ENCODE measurements at places on chromosomes 16 and 17.

GRCh38 chr16:85420501-85421337 is 192.4 kb upstream of the GSE1 start:
- DNase-seq: peak; percentile 85

DNA sequence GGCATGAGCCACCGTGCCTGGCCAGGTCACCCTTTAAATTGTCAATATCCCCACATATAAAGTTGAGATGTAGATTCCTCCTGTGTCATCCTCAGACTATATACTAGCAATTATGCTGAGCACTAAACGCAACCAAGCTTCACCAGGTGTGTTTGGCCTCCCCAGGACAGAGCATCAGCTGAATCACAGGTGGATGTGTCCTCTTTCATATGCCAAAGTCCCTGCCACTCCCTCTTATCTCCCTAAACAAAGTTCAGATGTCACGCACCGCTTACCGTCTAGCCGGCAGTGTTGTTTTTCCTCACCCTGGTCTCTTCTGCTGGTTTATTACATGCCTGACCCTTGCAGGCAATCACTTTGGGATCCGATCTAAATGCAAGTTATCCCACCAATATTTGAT is 43.8 kb upstream of the ARHGAP44 start:
- no peak for DNase-seq

- DNase-seq: no peak
Measured at GRCh38 chr16:58461056-58461455, 38.9 kb upstream of the NDRG4 start.

DNA sequence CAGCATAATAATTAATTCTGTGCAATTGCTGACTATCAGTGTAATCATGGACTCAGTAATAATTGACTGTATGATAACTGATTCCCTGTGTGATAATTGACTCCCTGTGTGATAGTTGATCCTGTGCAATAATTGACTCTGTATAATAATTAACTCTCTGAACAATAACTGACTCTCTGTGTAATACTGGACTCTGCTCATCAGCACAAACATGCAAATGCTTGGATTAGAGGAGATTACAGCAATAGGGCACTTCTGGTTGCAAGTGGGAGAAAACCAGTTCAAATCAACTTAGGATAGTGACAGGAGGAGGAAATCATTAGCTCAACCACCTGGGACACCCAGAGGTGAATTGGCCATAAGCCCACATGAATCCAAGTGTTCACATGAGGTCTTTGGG is 582.1 kb downstream of the RBFOX1 start:
- no peak for DNase-seq

Measured in hematopoietic multipotent progenitor cell treated with erythropoietin and hydrocortisone succinate and interleukin-3 and kit ligand, for 4 days (in vitro differentiated cells).